ENCODE measurements at places on chromosomes 11 and 22.

DNA sequence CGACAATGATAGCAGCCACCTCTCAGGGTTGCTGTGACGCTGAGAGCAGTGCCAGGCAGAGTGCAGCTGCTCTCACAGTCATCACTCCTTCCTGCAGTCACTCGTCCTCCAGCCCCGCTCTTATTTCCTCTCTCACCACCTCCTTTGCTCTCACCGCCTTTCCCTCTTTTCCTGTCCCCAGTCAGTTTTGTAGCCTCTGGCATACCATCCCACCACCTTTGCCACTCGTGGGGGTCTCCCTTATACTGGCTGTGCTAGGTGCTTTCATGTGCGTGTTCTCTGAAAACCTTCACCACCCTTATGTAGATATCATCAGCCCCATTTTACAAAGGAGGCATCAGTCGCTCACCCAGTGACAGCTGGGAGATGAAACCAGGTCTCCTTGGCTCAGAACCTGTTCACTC is 19.3 kb upstream of the ST3GAL4 start:
- DNase-seq, result no peak

- no peak for DNase-seq
Measured at GRCh38 chr11:66314186-66314501, 2.7 kb downstream of the CD248 start.

GRCh38 chr11:94525546-94526324 is 13.5 kb downstream of the C11orf97 start:
- DNase-seq, result no peak

- DNase-seq, result no peak
Measured at GRCh38 chr11:36053281-36053680, 109.4 kb downstream of the LDLRAD3 start.

DNA sequence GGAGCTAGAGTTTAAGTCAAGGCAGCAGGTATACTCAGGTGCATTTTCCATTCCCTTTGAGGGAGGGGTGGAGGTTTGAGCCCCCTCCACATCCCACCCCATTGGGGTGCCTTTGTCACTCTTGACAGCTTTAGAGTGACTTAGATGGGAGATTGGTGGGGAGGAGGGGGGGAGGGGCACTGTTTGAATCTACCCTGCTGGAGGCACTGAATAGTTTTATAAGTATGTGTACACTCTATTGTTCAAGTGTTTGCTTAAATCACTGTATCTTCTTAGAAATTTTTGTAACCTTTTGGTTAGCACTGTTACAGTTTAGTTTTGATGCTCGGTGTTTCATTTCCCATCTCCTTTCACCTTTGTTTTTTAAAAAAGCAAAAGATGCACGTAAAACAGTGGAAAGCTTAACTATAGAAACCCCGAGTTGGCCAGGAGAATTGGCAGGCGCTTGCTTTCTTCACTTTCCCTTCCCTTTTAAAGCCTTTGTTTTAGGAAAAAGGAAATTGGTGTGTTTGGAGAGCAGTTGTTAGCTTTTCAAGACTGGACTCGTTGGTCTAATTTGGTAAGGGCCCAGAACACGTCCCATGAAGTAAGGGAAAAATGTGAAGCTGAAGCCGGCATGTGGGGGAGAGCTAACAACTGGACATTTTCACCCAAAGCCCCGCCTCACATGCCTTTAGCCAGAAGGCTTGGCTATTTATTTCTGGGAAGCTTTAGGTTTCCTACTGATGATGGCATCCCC is 42.8 kb downstream of the TNRC6B start:
- no peak for DNase-seq

- DNase-seq, result no peak
Measured at GRCh38 chr11:73680687-73681086, 34.3 kb downstream of the PLEKHB1 start.

DNA sequence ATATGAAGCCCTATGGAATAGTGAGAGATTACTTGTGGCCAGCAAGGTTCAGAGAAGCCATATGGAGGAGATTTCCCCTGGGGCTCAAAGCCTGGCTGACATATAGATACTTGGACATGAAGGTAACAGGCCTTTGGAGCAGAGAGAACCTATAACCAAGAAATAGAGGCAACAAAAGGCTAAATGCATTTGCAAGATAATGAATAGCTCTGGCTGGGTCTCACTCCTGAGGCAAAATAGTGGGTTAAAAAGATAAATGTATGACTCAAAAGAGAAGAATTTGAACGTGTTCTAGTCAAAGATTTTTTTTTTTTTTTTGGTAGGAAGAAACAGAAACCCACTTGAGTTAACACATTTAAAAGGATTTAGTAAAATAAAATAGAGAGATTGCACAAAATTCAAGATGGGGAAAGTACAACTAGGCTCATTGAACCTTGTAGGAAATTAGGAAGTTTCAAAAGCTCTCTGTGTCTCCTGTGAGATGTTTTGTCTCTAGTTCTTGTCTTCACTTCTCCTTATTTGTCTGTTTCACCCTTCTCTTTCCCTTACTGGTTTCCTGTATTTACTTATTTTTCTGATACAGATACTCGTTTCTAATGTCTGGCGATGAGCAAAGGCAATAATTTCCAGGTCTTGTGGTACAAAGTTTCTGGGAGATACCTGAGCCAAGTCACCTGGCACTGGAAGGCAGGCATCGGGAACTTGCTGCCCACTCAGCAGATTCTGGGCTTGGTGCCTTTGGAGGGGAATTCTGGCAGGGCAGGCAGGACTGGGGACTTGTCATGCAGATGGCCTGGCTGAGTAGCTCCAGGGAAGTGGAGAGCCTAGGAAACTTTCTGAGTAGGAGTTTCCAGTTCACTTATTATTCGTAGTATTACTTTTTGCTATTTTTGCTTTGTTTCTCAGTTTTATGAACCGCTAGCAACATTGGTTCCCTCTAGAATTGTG is 49.2 kb upstream of the SESN3 start:
- peak; percentile 10 for DNase-seq

- DNase-seq, result no peak
Measured at GRCh38 chr22:41380993-41381328, 781 bp upstream of the TEF start.

DNA sequence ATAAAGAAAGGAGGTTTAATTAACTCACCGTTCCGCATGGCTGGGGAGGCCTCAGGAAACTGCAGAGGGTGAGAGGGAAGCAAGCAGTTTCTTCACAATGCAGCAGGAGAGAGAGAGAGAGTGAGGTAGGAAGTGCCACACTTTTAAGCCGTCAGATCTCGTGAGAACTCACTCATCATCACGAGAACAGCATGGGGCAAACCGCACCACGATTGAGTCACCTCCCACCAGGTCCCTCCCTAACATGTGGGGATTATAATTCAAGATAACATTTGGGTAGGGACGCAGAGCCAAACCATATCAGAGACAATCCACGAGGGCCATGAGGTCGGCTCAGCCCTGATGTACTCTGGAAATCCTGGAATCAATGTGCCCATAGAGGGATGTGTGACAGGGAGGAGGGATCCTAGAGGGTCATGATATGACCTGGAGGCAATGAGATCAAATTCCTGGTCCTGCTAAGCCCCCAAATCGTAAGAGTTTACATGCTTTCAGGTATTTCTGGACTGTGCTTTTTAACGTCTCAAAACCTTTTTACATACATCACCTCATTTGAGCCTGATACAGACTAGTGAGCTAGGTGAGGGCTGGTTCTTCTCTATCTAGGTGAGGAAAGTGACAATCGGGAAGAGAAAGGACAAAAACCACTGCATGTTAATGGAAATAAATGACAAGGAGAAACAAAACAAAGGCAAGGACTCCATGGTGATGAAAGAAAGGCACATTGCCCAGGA is 19.5 kb upstream of the RASSF10 start:
- DNase-seq, result no peak

DNA sequence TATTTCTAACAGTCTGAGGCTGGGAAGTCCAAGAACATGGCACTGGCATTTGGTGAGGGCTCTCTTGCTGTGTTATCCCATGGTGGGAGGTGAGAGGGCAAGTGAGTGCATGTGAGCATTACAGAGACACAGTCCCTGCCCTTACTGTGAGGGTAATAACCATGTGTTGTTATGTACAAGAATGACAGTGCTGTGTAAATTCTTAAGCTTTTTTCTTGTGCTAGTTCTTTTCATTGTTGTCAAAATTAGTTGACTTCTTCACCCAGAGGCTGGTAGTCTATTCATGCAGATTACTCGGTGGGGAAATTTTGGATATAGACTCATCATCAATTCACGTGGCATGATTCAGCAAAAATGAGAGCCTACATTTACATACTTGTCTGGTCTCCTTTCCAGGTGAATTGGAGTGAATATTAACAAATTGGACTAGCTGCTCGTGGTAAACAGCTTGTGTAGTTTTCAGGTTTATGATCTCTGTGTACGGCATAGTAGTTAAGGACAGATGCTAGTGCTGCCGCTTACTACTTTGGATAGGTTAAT is 49.3 kb downstream of the ATXN10 start:
- DNase-seq, result no peak

- no peak for DNase-seq
Measured at GRCh38 chr11:76337923-76338322, 43.0 kb downstream of the THAP12 start.

GRCh38 chr11:2120359-2121100 is 18.7 kb downstream of the IGF2 start:
- no peak for DNase-seq
